Tibial nerve (tissue), 4 donors: ENCODE measurements at places on chromosomes 1 and 21.

- no peak for DNase-seq
These were observed 380.4 kb downstream of the NPHP4 start for GRCh38 chr1:5611851-5612250.

DNA sequence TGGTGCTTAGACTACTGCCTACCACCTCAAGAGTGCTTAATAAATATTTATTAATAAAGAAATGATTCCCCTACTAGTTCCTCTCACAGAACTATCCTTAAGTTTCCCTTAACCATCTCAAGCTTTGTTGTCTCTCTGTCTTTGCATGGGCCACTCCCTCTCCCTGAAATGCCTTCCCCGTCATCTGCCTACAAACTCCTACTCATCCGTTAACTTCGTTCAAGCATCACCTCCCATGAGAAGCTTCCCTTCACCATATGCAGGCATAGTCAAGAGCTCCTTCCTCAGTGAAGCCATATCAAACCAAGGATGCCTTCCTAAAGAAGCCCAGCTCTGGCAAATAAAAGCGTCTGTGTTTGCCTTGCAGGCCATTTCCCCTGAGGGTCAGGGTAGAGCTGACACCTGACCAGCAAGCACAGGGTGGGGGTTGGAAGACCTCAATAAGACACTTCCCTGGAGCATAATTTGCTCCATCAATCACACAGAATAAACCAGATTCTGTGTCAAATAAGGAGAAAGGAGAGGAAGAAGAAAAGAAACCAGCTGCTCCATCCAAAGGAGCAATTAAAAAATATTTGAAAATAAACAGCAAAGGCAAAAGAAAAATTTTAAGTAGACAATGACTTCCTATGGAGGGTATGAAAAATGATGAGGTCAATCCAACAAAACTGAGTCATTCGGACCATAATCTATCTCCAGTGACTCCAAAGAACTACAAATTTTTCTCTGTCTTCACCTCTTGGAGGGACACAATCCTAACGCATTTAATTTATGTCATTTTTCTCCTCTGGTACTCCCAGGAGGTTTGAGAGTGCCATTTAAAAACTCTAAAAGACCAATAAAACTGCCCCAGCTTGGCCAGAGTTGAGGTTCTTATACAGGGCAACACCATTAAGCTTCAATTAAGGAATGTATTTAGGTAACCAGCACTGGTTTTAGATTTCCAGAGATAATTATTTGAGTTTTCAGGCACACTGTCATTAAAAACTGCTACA lies 303.6 kb downstream of the KCNH1 start:
- no peak for DNase-seq

- DNase-seq = no peak
These were observed 140.2 kb upstream of the KCNK1 start for GRCh38 chr1:233473549-233474204.

- DNase-seq = no peak
These were observed 2.3 kb downstream of the HMGCS2 start for GRCh38 chr1:119766374-119766794.

- DNase-seq = no peak
These were observed 54.4 kb downstream of the NIBAN1 start for GRCh38 chr1:184919892-184920291.

- no peak for DNase-seq
These were observed 823 bp upstream of the KIF1B start for GRCh38 chr1:10209590-10209904.

DNA sequence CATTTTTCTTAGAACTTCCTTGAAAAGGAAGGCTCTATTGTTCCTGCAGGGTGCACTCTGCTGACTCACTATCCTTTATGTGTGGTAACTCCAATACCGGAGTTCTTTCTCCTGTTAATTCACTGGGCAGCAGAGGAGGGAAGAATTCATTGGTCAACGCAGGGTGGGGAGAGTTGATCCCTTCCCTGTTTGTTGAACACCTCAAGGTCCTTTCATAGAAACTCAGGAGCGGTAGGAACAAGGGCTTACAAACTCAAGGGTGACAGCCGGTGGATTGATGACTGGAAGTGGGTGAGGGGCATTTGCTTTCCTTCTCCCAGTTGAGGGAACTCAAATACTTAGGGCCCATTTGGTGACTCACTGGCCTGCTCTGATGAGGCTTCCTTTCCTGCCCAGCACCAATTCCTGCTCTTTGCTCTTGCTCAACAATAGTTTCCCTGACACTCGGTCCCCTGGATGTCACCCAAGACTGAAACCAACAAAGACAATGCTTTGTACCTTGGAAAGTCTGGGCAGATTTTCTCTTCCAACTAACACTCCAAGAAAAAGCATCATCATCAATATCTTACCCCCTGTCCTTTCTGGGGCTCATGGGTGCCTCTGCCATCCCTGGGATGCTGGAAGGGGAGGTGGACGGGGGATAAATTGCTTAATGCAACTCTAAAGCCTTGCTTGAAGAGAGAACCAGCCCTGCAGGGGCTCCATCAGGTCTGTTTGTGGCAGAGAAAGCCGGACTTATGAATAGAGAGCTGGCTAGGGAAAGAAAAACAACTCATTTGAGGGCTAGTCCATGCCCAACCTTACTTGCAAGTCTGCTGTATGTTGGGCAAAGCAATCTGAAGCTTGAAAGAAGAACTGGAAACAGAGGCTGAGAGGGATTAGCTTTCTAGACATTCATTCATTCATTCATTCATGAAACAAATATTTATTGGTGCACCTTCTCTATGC lies 9.3 kb downstream of the SLC26A9 start:
- no peak for DNase-seq
